Stimulated activated CD4-positive, alpha-beta T cell treated with anti-CD3 and anti-CD28 coated beads, Interleukin-12 subunit alpha, Interleukin-12 subunit beta, amount 100 ng/mL, for 4 hours (primary cell): ENCODE measurements at places on chromosomes 5 and 9.

DNA sequence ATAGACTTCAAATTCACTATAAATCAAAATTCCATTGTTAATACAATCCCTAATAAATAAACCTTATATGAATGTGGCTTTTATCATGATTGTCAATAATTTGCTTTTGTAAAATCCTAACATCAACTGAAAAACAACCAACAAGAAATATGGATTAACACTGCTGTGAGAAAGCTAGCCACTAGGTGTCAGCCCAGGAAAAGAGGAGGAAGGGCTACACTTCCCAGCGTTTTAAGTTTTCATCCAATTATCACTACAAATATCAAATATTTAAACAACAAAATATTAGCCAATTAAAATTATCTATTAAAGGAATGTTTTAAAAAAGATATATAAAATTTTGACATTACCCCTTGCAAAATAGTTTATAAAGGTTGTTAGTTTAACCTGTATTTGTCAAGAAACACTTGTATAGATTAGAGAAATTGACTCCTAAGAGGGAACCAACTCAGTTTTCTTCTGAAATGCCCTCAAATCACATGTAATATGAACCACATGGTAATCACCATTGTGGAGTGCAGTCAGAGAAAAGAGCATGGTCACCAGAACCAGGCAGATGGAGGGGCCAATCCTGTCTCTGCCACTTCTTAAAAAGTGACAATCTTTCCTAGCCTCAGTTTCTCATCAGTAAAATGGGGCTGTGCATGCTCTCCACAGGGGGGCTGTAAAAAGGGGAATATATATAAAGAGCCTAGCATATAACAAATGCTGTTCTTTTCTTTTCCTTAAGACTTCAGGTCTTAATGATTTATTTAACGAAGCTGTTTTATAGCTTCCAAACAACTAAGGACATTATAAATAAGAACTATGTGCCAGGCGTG, 188.2 kb downstream of the CRB2 start:
- DNase-seq: no peak

DNA sequence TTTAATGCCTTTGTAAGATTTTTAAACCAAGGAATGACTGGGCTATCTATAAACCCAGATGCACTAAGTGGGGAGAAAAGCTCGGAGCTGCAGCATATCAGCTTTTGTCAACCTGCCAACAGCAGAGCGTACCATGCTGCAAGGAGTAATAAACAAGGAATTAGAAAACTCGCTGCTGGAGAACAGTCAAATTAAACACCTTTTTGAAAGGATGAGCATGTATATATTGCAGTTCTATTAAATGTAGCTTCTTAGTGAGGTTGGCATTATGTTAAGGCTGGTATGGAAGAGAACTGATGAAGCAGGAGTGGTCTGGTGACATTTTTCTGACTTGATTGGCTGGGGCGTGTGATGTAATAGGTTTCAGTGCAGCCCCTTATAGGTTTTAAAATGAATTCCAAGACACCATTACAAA, 74.7 kb downstream of the PIK3R1 start:
- no peak for DNase-seq

DNA sequence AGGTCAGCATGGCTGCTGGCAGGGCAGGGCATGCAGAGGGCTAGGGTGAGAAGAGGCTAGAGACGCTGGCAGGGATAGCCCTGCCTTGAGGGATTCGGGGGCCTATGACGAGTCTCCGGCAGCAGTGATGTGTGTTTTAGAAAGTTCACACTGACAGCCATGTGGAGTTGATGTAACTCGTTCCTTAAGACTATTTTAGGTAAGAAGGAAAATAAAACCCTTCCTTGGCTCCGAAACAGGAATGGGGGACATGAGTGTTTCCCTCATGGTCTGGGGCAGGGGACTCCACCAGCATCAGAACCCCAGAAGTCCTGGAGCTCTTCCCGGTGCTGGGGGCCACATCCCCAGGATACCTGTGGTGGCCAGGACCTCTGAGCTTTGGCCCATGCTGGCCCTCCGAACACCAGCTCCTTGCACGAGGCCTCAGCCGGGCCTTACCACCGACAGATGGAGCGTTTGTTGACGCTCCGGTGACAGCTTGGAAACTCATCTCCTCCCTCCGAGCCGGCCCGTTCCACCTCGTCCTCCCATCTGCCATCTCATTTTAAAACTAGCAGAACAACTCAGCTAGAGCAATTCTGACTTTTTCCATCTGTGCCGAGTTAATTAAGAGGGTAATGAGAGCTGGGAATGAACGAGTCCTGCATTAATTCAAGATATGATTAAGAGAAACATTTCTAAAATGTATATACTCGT, 337.7 kb downstream of the CDK5RAP2 start:
- no peak for DNase-seq

GRCh38 chr5:149528281-149529060, 22.8 kb downstream of the CSNK1A1 start:
- DNase-seq: no peak

DNA sequence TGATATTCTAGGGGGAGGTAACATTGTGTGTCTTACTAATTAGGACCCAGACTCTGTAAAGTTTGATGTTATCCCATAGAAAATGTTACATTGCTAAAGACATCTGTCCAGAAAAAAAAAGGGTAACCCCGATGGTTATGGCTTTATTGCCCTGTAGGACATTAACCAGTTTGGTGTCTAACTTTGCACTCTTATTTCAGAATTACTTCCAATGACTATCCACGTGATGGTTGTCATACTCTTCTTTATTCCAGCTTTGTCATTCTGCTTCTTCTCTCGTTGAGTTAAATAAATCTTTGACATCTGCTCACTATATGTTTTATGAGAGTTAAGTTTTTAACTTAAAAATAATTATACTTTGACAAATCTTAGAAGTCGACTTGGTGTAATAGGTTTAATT, 180.4 kb upstream of the ANKRD55 start:
- no peak for DNase-seq
